Epithelial cell of esophagus (primary cell): ENCODE measurements at places on chromosomes 3 and 15.

- DNase-seq: no peak
Measured at GRCh38 chr15:25909325-25909724, 46.2 kb upstream of the ATP10A start.

DNA sequence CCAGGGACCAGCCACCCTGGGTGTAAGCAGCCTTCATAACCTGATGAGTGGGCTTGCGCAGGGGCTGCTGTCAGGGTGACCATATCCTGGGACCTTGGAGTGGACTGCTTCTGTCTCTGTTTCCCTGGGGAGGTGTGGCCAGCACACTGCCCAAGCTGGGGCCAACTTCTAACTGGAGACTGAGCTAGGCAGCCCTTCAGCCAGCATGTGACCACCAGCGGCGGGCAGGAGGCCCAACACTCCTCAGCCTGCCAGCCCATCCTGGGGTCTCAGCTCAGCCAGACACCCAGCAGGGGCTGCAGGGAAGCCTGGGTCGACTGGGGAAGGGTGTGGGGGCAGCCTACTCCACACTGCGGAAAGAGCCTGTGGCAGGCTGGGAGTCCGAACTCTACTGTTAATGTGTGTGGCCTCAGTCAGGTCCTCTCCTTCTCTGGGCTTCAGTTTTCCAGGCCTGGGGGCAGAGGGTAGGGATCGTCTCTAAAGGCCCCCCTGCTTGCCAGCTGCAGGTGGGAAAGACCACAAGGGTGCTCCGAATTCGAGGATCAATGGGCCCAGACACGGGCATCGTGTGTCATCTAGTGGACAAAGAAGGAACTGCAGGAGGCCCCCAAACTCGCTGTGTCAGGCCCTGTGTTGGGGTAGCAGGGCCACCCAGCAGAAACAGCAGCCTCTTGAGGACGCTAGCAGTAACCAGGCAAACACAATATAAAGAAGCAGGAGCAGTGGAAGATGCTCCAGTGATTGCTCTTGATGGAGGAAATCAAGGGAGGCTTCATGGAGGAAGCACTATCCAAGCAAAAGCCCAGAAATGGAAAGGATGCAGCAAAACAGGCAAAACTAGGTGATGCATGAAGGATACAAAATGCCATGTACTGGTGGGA is 2.0 kb upstream of the SEMA3G start:
- peak; percentile 53 for DNase-seq

- no peak for DNase-seq
Measured at GRCh38 chr3:174403831-174404230, 455.3 kb upstream of the NAALADL2 start.

DNA sequence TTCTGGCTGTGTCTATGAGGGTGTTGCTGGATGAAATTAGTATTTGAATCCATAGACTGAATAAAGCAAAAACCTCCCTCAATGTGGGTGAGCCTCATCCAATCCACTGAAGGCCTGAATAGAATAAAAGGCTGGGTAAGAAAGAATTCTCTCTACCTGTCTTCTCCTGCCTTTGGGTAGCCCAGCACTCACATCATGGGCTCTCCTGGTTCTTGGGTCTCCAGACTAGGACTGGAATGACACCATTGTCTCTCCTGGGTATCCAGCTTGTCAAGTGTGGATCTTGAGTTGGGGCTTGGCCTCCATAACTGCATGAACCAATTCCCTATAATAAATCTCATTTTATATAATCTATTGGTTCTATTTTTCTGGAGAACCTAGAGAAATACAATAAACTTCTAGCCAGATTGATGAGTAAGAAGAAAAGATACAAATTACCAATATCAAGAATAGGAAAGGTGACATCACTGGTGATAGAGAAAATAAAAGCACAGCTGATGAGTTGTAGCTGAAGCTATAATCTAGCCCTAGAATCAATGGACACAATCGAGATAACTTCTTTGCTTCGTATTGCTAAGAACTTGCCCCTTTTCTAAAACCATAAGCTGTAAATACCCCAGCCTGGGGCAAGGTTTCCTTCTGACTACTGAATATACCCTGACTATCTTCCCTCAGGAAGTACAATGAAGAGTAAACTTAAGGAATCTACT is 106.4 kb downstream of the ANO10 start:
- DNase-seq: no peak

GRCh38 chr3:17592956-17593355 is 149.5 kb downstream of the TBC1D5 start:
- DNase-seq: no peak

DNA sequence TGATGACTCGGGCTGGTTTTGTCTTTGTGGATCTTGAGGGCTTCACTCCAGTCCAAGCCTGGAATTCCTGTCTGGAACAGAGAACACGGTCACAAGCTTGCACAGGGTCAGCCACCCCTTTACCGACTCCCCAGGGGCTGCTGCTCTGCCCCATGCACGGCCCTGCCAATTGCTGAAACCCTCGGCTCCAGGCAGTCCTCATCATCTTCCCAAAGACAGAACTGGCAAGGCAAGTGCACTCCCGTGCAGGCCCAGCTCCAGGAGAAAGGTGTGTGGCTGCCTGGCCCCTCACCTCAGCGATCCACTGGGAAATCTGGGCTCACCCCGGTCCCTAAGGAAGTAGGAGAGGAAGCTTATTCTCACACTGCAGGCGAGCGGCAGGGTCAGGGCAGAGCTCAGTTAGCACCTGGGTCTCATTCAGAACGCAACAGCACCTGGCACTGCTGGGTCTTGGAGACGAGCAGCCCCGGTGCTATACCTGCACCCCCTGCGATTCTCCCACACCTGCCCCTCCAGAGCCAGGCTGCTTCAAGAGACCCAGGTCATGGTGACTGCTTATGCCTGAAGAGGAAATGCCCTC is 7.2 kb downstream of the MAP6D1 start:
- DNase-seq: no peak

DNA sequence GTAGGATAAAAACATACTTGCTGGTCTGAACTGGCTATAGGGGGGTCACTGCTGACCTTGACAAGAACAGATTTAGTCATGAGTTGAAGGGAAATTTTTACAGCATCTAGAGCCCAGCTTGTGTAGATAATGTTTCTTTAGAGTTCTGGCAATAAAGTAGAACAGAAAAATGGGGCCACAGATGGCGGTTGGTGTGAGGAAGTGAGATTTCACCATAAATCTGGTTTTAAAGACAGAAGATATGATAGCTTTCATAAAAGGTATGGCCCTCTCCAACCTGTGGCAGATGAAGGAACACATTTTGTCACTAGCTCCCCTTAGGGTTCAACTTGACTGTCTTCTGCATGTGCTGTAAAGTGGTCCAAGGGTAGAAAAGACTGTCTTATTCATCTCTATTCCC is 24.3 kb upstream of the IMPDH2 start:
- no peak for DNase-seq

DNA sequence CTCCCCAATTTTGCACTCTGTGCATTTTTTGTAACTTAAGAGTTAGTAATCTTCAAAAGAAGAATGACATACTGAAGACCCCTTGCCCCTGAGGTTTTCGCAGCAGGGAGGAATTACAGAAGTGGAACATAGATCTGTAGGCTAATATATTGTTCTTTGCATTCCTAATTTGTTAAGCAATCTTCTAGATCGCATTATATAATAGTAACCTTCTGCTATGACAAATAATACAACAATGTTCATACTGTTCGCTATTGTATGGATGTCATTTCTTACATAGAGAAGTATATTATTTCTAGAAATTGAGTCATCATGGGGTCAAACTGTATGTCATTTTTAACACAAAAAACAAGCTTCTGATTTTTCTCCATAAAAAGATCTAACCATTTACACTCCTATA is 95.8 kb upstream of the TGFBR2 start:
- peak; percentile 48 for DNase-seq

GRCh38 chr3:132549890-132550578 is 47.0 kb upstream of the ACKR4 start:
- DNase-seq: peak; percentile 45

DNA sequence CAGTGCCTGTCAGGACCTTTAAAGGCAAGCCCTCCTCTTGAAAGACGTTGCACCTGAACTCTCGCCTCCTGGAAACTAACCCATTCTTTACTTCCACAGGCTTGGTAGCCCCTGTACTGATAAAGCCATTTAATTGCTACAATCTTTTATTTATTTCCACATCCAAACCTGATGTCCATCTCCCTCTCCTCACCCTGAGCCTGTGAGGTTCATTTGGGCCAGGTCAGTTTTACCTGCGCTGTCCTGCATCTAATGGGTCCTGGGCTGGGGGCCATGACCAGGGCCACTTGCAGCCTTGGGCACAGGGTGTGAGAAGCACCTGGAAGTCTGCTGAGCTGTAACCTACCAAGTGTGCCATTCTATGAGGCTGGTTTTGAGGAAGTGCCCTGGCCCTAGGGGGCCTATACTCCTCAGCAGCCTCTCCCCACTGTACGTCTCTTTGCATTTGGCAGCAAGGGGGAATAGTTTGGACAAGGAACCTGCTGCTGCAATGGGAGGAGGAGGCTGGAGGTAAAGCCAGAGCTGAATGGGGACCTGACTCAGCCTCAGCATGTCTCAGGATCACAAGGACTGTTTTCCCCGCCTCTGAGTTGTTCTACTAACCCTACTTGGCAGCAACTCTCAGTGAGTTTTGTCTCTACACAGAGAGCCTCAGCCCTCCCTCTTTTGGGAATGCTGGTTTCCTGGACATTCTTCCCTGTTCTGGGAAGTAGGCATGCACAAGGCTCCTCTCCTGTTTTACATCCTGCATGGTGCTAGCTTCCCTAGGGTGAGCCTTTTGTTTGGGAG is 53.8 kb downstream of the WDR76 start:
- DNase-seq: peak; percentile 22

- no peak for DNase-seq
Measured at GRCh38 chr3:58683001-58683458, 16.5 kb upstream of the FAM3D start.

DNA sequence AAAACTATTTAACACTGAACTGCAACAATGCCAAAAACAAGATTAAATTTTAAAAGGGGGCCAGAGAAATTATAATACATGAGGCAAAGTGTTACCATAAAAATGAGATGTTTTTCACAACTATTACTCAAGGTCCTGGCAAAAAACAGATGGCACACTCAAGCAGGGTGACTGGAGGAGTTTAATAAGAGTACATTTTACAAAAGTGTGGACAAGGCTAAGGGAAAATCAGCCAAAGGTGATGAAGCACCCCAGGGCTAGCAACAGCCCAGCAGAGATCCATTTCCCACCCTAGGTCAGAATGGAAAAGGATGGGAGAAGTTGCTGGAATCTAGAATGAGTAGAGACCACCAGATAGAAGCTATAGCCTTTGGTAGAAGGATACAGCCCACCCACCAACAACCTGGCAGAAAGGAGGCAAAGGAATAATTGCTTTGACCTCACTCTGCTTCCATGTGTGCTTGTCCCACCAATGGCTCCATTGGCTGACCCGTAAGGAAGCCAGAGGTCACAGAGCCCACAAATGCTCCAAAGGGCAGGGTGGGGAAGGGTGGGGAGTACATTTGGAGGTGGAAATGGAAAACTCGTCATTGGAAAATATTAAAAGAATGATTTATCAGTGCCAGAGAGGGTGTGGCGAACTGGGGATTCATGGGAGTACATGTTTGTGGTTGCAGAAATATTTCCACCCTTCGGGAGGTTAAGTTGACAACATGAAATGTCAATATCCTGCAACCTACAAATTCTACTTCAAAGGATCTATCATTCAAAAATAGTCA is 161.0 kb upstream of the UBE2E2 start:
- peak; percentile 64 for DNase-seq

GRCh38 chr15:49094923-49095322 is 48.7 kb upstream of the SECISBP2L start:
- DNase-seq: no peak

GRCh38 chr3:30286007-30286669 is 320.3 kb upstream of the TGFBR2 start:
- peak; percentile 87 for DNase-seq

DNA sequence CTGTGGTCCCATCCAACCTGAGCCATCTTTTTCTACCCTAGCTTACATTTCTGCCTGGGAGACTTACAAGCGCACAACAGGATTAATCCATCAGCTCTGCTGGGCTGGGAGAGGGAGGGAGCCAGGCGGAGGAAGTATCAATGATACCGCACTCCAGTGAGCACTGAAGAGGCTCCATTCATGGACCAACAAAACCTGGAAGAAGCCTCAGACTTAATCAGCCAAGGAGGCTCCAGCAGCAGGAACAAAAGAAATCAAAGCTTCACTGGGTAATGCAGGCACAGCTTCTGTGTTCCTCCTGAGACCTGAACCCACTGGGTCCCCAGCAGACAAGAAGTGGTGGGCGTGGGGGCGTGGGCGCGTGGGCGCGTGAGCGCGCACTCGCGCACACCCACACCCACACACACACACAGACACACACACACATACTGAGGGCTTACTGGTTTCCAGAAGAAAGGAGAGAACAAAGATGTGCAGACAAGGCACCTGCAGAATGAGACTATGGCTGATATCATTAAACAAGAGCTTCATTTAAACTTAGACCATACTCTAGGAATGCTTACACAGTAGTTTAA is 87.0 kb upstream of the BOC start:
- no peak for DNase-seq

- no peak for DNase-seq
Measured at GRCh38 chr15:70432924-70433495, 330.3 kb downstream of the UACA start.

DNA sequence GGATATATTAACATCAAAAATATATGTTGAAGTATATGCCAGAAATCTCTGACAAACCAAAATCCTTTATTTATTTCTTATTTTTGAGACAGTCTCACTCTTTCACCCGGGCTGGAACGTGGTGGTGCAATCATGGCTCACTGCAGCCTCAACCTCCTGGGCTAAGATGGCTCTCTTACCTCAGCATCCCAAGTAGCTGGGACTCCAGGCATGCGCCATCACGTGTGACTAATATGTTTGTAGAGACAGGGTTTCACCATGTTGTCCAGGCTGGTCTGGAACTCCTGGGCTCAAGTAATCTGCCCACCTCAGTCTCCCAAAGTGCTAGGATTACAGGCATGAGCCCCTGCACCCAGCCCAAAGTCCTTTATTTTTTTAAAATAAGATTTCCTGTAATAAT is 11.9 kb downstream of the FAIM start:
- peak; percentile 44 for DNase-seq

DNA sequence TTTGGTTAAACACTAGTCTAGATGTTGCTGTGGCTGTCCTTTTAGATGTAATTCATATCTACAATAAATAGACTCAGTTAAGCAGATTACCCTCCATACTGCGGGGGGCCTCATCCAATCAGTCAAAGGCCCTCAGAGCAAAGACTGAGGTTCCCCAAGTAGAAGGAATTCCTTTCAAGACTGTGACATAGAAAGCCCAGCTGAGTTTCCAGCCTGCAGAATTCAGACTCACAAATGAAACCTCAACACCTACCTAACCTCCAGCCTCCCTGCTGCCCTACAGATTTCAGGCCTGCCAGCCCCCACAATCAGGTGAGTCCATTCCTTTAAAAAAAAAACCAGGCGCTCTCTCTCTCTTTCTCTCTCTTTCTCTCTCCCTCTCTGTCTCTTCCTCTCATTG is 73.6 kb upstream of the NSMCE3 start:
- no peak for DNase-seq
